ENCODE measurements at places on chromosomes 13 and 19.

- DNase-seq: no peak
Measured at GRCh38 chr19:50912727-50913716, 1.8 kb upstream of the KLK4 start.

- no peak for DNase-seq
Measured at GRCh38 chr19:6023085-6023682, 45.2 kb upstream of the RANBP3 start.

- DNase-seq: no peak
Measured at GRCh38 chr13:48838193-48838973, 137.3 kb upstream of the FNDC3A start.

- no peak for DNase-seq
Measured at GRCh38 chr13:79456051-79456450, 24.9 kb upstream of the NDFIP2 start.

DNA sequence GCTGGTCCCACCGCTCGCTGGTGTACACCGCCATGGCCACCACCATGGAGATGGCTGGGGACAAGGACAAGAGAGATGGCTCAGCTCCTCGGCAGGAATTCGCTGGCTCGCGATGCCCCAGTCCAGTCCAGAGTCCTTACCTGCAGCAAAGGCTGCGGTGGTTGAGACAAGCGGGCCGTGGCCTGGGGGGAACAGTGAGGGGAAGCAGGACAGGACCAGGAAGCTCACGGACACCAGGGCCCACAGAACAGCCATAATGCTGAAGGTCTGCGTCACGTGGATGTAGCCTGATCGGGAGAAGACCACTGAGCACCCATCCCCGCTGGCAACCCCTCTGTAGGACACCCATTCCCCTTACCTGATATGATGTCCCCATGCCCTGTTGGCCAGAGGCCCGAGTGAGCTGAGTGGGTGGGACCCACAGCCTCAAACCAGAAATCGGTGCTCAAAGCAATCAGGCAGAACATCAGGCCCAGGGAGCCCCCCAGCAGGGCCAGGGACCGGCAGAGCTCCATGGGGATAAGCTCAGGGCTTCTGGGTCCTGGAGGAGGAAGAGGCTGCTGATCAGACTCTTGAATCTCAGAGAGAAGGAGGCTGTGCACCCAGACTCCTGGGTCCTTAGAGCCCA is 319 bp downstream of the NKG7 start:
- DNase-seq: no peak

Measured in activated effector memory CD4-positive, alpha-beta T cell treated with Interleukin-2 at 50 U/mL for 16 hours (primary cell).